ENCODE measurements at places on chromosomes 2 and 18. TPM values are rescaled to one million over a fixed set of nuclear protein-coding genes. Genes with fewer than 3 reads are reported as not detected.

DNA sequence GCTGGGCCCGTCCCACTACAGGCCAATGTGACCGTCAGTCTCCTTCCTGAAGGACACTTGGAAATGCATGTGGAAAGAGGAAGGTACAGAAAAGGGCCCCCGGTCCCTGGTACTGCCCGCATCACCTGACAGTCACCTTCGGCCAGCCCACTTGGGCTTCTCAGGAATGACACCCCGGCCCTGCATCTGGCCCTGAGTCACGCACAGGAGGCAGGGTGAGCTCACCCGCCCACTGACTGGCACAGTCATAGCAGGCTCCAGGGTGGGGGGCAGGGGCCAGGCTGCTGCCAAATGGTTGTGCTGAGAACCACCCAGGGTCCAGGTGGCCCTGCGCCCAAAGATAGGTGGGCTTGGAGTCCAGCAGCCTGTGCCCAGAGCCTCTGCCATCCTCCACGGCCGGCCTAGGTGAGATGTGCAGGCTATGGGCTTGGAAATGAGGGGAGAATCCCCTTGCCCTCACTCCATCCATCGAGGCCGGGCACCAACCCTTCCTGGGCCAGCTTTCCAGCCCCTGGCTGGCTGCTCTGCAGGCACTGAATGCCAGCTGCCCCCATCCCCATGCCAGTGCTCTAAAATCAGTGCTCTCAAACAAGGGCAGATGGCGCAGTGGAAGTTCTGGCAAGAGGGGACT lies 14.1 kb downstream of the EMX1 start:
- H3K27ac ChIP-seq, result no peak overlapping the region
- no peak overlapping the region for H3K4me3 ChIP-seq
- peaks cover 2% of the 10 kb centered on the region for H3K27me3 ChIP-seq

- no peak overlapping the region for H3K27ac ChIP-seq
- H3K36me3 ChIP-seq, result no peaks in the 10 kb centered on the region
- H3K27me3 ChIP-seq, result no peaks in the 10 kb centered on the region
- no peak for DNase-seq
Observed at GRCh38 chr2:888211-888801, 62.3 kb upstream of the SNTG2 start.

DNA sequence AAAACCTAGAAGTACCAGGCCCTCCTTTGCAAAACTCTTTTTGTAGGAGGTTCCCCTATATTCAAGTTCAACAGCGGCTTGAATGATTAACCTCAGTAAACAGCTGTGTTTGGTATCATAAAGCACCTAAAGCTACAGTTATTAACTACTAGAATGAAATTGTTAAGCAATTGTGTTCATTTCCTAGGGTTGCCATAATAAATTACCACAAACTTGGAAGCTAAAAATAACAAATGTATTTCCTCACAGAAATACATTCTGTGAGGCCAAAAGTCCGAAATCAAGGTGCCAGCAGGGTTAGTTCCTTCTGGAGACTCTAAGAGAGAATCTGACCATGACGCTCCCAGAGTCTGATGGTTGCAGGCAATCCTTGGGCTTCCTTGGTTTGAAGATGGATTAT lies 202.1 kb upstream of the ACVR2A start:
- H3K36me3 ChIP-seq, result no peaks in the 10 kb centered on the region
- DNase-seq, result no peak
- H3K4me1 ChIP-seq, result peaks cover 4% of the 10 kb centered on the region
- H3K27me3 ChIP-seq, result no peaks in the 10 kb centered on the region
- no peak overlapping the region for H3K4me3 ChIP-seq

DNA sequence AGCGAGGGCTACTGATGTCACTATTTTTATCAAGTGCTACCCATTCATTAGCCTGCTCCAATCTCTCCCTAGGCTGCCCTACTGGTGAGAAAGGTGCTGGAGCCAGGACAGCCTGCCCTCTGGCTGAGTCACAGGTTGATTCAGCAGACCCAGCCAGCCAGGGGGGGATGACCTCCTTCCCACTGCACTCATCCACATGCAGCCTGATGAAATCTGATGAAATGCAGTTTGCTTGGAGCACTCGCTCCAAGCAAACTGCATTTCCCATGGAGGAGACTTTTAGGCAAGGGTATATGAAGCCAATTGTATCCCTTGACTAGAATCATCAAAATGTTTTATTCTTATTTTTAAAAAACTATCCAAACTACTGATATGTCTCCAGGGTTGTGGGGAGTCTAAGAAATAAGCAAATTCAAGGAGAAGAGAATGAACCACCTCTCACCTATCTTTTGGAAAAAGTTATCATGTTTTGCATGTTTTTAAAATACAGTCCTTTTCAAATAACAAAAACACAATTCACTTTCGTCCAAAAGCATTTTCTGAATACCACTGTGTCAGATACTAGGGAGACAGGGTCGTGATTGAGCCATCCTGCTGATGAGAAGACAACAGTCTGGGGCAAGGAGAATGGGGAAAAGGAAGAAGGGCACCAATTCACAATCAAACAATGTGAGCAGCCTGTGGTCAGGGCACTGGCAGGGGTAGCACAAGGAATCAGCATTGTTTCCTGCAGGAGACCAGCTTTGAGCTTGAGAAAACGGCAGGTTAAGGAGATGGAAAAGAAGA lies 128.3 kb downstream of the AFF3 start:
- no peak overlapping the region for H3K4me3 ChIP-seq
- no peak for DNase-seq
- no peak overlapping the region for H3K27ac ChIP-seq
- H3K27me3 ChIP-seq, result no peaks in the 10 kb centered on the region

The ZNF532 gene
- 12.3 TPM for polyA plus RNA-seq

DNA sequence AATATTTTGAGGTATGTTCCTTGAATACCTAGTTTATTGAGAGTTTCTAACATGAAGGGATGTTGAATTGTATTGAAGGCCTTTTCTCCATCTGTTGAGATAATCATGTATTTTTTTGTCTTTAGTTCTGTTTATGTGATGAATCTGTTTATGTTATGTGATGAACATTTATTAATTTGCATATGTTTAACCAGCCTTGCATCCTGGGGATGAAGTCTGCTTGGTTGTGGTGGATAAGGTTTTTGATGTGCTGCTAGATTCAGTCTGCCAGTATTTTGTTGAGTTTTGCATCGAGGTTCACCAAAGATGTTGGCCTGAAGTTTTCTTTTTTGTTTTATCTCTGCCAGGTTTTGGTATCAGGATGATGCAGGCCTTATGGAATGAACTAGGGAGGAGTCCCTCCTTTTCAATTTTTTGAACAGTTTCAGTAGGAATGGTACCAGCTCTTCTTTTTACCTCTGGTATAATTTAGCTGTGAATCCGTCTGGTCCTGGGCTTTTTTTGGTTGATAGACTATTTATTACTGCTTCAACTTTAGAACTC lies 71.9 kb downstream of the EPC2 start:
- H3K4me3 ChIP-seq, result no peak overlapping the region
- no peak for DNase-seq
- no peaks in the 10 kb centered on the region for H3K27me3 ChIP-seq
- no peaks in the 10 kb centered on the region for H3K36me3 ChIP-seq
- H3K4me1 ChIP-seq, result peaks cover 1% of the 10 kb centered on the region
- H3K27ac ChIP-seq, result no peak overlapping the region

The IL36B gene
- 0.05 TPM for polyA plus RNA-seq

DNA sequence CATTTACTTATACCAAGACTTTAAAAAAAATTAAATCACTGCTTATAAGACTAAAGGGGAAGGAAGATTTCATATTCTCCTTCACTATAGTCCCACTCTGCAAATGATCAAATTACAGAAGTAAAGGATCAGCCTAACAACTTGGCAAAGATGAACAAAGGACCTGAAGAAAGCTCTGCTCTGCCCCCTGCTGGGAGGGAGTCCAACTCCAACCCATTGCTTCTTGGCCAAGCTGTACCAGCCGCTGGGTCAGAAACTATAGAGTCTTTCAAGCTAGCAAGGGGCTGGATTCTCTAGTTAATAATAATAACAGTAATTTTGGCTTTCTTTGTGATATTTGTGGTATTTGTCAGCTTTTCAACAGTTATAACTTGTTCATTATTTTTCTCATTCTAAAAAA lies 927.0 kb upstream of the CRIM1 start:
- H3K4me1 ChIP-seq, result no peaks in the 10 kb centered on the region
- no peak overlapping the region for H3K4me3 ChIP-seq
- DNase-seq, result peak; percentile 59
- H3K27me3 ChIP-seq, result no peaks in the 10 kb centered on the region
- H3K27ac ChIP-seq, result no peak overlapping the region
- H3K36me3 ChIP-seq, result no peaks in the 10 kb centered on the region

- H3K4me1 ChIP-seq, result peaks cover 6% of the 10 kb centered on the region
- no peaks in the 10 kb centered on the region for H3K36me3 ChIP-seq
- H3K27me3 ChIP-seq, result peaks cover 59% of the 10 kb centered on the region
- no peak for DNase-seq
- no peak overlapping the region for H3K4me3 ChIP-seq
Observed at GRCh38 chr2:218863021-218863520, 3.5 kb downstream of the WNT6 start.

DNA sequence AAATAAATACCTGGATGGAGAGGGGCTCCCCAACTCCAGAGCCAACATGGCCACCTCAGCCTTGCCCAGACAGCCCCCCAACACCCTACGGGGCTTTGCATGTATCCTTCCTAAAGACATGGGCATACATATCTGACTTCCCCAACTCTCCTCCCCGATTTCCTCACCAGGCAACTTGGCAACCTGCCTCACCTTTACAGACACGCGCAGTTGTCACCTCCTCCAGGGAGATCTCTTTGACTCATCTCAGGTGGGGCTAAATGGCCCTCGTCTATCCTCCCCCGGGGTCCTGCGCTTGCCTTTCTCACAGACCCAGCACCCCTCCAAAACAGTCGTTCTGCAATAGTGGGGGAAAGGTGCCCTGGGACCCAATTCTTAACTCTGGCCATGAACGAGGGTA lies 10.6 kb upstream of the BIN1 start:
- no peak for DNase-seq
- H3K4me1 ChIP-seq, result no peaks in the 10 kb centered on the region
- no peaks in the 10 kb centered on the region for H3K27me3 ChIP-seq
- no peak overlapping the region for H3K4me3 ChIP-seq

DNA sequence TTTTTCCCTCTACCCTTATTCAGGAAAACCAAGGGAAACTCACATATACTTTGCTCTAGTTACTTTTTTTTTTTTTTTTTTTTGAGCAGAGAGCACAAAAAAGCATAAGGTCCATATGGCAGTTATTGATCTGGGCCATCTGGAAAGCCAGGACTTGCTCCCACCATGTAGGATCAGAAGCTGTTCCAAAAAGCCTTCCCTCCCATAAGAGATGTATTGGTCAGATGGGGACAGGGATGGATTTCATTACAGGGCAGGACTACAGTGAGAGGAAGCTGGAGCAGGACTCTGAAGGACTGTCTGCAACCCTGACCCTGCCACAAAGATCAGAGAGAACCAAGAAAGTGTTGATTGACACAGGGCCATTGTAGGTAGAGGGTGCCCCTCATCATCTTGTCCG lies 57.3 kb downstream of the NRP2 start:
- peaks cover 37% of the 10 kb centered on the region for H3K36me3 ChIP-seq
- H3K4me3 ChIP-seq, result no peak overlapping the region
- no peaks in the 10 kb centered on the region for H3K4me1 ChIP-seq

DNA sequence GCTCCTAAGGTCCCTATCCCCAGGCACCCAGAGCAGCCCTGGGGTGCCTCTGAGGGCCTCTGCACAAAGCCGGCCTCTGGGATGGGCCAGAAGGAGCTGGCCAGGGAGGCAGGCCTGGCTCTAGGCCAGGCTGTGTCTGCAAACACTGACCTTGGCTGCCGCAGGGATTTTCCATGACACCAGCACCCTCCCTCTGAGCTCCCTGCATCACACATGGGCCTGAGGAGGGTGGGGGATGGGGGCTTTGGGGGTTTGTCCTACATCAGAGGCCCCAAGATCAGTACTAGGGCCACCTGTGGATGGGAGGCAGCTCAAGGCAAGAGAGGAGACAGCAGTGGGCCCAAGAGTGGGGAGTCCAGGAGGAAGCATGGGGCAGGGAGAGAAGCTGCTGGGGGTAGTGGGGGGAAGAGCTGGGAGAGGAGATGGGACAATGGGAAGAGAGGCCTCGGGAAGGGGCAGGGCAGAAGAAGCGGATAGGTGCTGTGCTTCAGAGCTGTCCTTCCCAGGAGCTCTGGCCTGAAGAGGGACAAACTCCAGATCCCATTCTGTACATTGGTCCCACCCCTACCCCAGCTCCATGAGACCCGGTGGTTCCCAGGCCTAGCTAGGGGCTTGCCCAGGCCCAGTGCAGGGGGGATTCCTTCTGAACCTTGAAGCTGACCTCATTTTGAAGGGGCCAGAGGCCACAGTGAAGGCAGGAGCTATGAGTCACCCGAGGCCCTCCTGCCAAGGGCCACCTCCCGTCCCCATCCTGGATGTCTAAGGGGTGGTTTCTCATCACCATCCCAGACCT lies 28.0 kb downstream of the KCNK3 start:
- H3K27ac ChIP-seq, result peak overlapping the region; percentile 63
- peaks cover 4% of the 10 kb centered on the region for H3K4me1 ChIP-seq
- H3K4me3 ChIP-seq, result no peak overlapping the region
- DNase-seq, result peak; percentile 95

DNA sequence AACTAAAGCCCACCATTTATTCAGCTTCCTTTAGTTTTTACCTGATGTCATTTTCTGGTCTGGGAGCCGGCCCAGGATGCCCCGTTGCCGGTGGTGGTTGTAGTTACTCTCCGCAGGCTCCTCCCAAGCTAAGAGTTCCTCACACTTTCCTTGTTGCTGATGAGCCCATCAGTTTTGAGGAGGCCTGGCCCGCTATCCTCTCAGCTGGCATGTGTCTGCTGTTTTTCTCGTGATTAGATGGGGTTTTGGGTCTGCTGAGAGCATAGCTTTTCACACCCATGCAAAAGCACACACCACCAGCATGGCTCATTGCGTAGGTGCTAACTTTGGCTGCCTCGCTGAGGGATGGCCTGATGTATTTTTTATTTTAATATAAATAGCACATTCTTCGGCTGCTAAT lies 72.1 kb downstream of the PSMG2 start:
- H3K36me3 ChIP-seq, result no peaks in the 10 kb centered on the region
- no peaks in the 10 kb centered on the region for H3K27me3 ChIP-seq
- no peak for DNase-seq
- H3K4me3 ChIP-seq, result no peak overlapping the region

DNA sequence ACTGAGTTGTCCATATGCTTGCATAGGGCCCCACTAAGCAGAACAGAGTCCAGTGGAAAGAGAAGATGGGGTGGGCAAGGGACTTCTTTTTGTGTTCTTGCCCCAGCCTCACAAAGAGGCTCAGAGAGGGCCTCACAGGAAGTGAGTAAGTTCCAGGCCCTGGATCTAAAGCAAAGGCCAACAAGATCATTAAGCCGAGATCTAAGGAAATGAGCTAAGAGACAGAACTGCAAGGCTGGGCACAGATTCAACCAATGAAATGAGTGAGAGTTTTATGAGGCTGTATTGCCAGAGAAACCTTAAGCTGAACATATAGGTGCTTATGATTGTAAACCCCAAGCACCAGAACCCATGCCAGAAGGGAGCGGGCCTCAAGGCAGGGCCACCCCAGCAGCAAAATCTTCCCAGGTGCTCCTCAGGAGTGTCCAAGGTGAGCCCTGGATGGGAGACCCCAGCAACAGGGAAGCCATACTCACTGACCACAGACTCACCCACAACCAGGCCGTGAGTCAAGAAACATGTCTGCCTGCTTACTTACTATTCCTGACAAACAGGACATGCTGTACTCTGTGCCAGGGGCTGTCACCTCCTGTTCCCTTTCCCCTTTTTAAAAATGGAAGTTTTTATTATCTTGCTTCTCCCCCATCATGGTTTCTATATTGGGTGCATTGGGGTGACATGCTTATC lies 40.2 kb downstream of the SLC14A1 start:
- no peaks in the 10 kb centered on the region for H3K36me3 ChIP-seq
- no peak overlapping the region for H3K27ac ChIP-seq
- H3K4me3 ChIP-seq, result no peak overlapping the region
- no peak for DNase-seq
- H3K27me3 ChIP-seq, result peaks cover 4% of the 10 kb centered on the region

The KCTD1 gene
- 6.6 TPM for polyA plus RNA-seq

- peaks cover 22% of the 10 kb centered on the region for H3K4me1 ChIP-seq
- H3K27me3 ChIP-seq, result no peaks in the 10 kb centered on the region
- no peaks in the 10 kb centered on the region for H3K36me3 ChIP-seq
- no peak overlapping the region for H3K4me3 ChIP-seq
- no peak overlapping the region for H3K27ac ChIP-seq
Observed at GRCh38 chr2:37869771-37870170, 55.3 kb upstream of the RMDN2 start.

All from lung (tissue), 17 donors.